ENCODE measurements at places on chromosomes 12 and 14.

DNA sequence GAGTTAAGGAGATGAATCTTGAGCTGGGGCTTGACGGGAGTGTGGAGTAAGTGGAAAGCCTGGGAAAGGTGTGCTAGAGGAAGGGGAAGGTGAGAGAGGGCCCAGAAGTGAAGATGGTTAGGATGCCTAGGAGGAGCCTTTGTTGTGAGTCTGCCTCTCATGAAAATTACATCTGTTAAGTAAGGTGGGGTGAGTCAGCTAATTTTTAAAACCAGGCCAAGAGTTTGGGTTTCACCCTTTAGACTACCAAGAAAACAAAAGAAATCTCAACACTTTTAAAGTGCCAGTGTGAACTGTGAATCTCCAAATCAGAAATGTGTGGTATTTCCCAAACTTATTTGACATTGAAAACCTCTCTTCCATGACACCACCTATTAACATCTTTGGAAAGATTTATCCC lies 185.2 kb downstream of the CRADD start:
- DNase-seq: no peak

- no peak for DNase-seq
Observed at GRCh38 chr12:124392271-124392666, 97.4 kb downstream of the RFLNA start.

GRCh38 chr12:110637869-110638441 lies 24.0 kb downstream of the TCTN1 start:
- DNase-seq: no peak

DNA sequence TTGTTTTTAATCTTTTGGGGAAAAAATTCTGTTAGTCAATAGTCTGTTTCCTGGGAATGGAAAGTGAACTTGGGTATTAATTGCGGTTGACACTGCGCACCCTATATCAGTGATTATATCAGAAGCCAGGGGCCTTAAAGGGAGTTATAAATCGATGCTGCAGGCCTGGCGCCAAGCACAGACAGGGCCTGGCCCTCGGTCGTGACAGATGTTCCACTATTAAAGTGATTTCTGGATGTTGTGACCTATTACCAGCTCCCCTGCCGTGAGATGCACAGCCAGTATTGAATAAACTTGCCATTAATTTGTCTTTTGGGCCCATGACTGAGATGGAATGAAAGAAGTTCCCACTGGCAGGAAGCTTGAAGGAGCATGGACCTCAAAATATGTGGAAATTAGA lies 45.1 kb upstream of the KITLG start:
- no peak for DNase-seq

DNA sequence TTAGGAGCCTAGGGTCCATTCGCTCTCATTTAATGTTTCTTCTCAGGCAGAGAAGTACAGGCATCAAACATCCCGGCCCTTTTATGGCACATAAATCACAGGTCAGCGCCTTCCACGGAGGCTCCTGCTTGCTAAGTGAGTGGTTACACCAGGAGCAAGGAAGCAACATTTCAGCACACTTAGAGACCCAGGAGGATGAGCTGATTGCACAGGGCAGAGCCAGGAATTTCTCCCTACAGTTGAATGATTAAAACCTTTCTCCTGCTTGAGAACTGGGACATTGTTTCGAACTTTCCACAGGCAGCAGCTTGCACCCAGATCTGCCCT lies 233.4 kb downstream of the SPTSSA start:
- DNase-seq: no peak

- no peak for DNase-seq
Observed at GRCh38 chr14:100980823-100981222, 77.3 kb upstream of the RTL1 start.

- peak; percentile 24 for DNase-seq
Observed at GRCh38 chr12:119229837-119230236, 51.1 kb downstream of the HSPB8 start.

DNA sequence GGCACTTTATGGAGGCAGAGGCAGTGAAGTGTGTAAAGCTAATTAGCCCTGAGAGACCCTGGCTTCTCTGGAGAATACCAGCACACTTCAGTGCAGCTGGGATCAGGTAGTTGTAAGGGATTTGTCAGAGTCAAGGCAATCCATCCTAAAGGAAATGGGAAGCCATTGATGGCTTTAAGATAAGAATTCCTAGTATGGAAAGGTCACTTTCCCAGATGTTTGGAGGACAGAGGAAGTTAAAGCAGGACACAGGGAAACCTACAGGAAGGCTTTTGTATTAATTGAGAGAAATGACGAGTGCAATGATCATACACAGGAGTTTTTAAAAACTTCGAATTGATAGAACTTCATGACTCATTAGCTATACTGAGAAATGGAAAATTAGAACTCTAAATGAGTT lies 254.4 kb downstream of the SLC16A7 start:
- DNase-seq: no peak

DNA sequence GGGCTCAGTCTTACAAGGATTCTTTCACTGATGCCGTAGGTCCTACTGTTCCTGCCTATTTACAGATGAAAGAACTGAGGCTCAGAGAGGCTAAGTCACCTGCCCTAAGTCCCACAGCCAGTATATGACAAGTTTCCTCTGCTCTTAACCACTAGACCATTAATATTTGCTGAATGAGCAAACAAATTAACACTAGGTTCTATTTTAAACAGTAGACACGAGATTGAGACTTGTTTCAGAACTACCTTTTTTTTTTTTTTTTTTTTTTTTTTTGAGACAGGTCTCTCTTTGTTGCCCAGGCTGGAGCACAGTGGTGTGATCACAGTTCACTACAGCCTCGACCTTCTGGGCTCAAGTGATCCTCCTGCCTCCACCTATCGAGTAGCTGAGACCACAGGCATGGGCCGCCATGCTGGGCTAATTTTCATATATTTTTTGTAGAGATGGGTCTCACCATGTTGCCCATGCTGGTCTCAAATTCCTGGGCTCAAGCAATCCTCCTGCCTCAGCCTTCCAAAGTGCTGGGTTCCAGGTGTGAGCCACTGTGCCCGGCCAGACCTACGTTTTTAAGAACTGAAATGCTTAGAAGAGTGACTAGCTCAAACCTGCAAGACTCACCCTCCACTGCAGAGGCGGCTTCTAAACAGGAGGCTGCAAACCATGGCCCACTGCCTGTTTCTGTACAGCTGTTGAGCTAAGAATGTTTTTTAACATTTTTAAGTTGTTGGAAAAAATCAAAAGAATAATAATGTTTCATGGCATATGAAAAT lies 12.9 kb downstream of the SYNE3 start:
- DNase-seq: no peak

- DNase-seq: no peak
Observed at GRCh38 chr14:62558451-62558850, 486.8 kb downstream of the KCNH5 start.

DNA sequence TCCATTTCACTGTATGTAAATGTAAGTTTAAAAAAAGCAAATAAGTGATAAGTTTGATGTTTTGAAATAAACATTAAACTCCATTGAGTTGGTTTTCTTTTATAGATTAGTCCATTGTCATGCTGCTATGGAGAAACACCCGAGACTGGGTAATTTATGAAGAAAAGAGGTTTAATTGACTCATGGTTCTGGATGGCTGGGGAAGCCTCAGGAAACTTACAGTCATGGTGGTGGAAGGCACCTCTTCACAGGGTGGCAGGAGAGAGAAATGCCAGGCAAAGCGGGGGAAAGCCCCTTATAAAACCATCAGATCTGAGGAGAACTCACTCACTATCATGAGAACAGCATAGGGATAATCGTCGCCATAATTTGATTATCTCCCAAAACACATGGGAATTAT lies 48.4 kb upstream of the OXA1L start:
- DNase-seq: no peak

DNA sequence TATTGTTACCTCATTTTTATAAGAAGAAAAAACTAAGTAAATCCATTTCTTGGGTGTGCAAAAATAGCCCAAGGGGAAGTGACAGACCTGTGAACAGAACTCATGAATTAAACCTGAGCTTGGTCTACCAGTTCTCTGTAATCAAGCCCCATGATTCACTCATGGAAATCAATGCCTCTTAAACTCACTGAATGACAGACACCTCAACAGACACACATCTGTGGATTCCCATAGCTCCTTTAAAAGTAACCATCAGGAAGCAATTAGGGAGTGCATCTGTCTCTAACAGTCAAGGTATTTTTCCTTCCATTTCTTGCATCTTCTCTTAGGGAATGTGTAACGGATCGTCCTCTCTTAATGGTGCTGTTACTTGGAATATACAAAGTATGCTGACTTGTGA lies 215.0 kb upstream of the EEA1 start:
- no peak for DNase-seq

DNA sequence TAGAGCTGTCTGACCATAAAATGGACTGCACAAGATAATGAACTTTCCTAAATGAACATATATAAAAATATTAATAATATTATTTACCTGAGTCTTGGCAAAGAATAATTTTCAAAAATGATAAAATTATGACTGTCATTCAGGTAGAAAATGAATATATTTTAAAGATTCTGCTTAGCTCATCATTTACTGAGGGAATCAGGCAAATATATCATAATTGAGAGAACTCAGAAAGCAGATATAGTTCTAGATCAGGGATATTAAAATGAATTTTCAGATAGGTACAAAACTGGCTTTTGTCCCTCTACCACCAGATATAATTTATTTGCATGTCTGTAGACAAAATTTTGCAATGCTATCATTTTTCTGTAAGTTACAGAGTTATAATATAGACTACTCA lies 86.1 kb upstream of the CPM start:
- DNase-seq: no peak

- no peak for DNase-seq
Observed at GRCh38 chr12:108858311-108859074, 1.1 kb upstream of the SSH1 start.

DNA sequence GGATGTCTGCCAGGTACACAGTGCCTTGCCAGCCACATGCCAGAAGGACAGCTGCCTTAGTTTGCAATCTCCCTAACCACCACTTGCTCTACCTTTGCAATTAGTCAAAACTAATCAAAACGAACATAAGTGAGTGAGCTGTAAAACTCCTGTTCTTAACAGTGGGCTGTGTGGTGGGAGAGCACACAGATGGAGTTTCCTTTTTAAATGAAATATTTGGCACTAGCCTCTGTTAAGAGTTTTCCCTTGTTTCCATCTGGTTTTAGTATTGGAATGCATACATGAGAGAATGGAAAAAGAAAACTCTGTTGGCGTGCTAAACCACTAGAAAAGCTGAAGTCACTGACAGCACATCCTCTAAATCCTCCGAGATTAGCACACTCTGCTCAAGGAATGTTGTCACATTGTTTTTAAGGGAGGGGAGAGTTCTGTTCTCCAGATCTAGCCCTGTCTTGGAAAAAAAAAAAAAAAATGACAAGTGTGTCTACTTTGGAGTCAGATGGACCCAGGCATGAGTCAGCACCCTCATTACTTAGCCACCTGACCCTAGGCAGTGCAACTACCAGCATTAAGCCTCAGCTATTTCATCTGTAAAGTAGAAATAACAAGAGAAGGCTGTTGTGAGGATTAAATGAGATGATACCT lies 83.9 kb downstream of the STXBP6 start:
- peak; percentile 75 for DNase-seq

GRCh38 chr14:105739331-105740102 lies 213.1 kb downstream of the TMEM121 start:
- DNase-seq: no peak

DNA sequence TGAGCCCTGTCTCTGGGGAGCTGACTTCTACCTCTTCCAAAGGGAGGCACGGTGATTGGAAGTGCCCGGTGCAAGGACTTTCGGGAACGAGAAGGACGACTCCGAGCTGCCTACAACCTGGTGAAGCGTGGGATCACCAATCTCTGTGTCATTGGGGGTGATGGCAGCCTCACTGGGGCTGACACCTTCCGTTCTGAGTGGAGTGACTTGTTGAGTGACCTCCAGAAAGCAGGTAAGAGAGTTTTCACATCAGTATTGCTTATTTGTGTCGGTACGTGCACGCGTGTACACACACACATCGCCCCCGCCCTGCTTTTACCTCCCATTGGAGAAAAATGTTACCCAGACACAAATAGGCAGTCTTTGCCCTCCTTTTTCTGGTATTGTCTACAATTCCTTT lies 13.7 kb downstream of the PFKM start:
- DNase-seq: no peak

DNA sequence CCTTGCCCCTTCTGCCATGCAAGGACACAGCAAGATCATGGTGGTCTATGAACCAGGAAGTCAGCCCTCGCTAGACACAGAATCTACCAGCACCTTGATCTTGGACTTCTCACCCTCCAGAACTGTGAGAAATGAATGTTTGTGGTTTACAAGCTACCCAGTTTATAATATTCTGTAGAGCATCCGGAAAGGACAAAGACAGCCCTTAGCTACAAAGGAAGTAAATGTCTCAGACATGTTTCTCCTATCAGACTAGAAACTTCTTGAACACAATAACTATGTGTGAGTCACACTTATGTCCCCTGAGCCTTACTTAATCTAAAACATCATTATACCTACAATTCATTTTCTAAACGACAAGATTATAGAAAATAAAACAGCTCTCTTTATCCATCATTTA lies 176.7 kb downstream of the KLHL28 start:
- peak; percentile 52 for DNase-seq

Data from foreskin melanocyte (primary cell).